ENCODE measurements at places on chromosomes 3 and 15.

GRCh38 chr3:126476166-126477060 is 722 bp upstream of the ZXDC start:
- DNase-seq = peak; percentile 71

DNA sequence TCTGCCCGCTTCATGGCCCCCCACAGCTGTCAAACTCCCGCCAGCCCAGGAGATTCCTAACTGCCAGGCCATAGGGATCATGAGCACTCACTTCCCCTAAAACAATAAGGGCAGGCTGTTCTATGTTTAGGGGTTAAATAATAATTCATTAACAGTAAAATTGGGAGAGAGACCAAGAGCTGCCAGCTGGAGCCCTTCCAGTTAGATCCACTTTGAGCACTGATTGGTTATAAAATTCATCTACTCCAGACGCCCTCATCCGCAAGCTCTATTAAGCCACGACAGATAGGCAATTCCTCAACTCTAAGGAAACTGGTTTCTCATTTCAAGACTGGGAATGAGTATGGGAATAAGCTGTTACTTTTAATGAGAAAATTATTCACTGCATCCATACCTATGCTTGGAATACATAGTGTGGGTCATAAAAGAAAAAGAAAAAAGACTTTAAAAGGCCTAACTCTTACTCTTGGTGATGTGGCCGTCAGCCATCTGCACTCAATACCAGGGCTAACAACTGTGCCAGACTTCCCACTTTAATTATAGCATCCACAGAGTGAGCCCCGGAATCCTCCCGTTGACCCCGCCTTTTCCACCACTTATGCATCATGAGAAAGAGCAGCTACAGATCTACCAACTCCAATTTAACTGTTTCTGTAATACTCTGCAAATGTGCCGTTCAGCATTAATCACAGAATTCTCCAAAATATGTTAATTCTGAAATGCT is 44.5 kb downstream of the IL17RD start:
- no peak for DNase-seq

GRCh38 chr3:125359700-125360099 is 15.4 kb downstream of the ZNF148 start:
- DNase-seq = no peak

- no peak for DNase-seq
Observed at GRCh38 chr3:14792691-14793121, 26.1 kb upstream of the FGD5 start.

GRCh38 chr3:155739154-155739553 is 5.7 kb downstream of the PLCH1 start:
- no peak for DNase-seq

- no peak for DNase-seq
Observed at GRCh38 chr15:69704229-69704628, 251.6 kb downstream of the RPLP1 start.

DNA sequence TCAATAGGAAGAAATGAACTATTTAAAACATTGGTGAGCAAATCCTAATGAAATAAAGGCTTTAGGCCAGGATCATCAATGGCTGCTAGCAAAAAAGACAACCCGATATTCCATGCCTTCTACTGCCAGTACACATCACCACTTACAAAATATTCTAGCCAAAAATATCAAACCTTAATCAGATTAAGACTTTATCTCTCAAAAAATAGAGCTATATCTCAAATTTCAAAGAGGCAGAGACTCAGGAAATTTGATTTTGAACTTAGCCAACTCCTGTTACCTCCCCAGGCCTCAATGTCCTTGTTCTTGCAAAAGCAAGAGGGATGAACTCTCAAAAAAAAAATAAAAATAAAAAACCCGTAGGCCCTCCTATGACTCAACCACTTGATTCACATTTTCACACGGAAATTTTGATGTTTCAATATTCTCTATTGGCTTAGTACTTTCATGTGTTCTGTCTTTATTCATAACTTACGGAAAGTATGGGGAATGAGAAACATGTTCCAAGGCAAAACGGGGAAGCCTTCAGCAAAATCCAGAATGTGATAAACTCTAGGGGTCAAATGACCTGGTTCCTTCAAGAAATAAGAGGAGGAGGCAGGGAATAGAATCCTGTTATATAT is 273.3 kb upstream of the ZPLD1 start:
- DNase-seq = no peak

DNA sequence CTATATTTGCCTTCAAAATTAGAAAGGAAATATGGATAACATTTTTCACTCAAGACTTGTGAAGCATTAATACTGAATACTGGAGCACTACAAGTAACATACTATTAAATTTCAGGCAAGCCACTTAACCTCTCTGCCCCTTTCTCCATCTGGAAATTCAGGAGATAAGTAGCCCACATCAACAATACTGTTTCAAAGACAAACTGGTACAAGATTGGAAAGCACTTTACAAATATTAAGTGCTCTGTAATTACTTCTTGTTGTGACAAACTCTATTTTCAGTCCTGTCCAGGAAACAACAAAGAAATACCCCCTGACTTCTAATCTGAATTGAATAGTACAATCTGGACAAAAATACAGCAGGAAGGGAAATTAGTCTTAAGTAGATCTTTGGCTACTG is 49.3 kb downstream of the TMEM212 start:
- DNase-seq = no peak

DNA sequence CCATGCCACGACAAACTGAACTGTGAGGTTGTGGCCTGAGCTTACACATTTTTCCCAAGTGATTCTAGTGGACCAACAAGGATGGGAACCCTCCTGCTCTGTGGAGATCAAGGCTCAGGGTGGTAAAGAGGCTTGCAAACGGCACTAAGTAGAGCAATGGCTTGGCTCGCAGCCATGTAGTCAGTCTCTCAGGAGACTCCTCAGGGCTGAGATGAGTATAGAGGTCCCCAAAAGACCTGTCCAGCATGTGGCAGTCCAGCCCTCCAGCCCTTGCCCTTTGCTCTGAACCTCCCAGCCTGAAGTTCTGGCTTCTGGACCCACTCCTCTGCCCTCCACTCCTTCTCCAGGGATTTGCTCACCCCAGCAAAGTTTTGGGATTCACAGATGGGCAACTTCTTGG is 8.3 kb upstream of the CAMP start:
- no peak for DNase-seq

DNA sequence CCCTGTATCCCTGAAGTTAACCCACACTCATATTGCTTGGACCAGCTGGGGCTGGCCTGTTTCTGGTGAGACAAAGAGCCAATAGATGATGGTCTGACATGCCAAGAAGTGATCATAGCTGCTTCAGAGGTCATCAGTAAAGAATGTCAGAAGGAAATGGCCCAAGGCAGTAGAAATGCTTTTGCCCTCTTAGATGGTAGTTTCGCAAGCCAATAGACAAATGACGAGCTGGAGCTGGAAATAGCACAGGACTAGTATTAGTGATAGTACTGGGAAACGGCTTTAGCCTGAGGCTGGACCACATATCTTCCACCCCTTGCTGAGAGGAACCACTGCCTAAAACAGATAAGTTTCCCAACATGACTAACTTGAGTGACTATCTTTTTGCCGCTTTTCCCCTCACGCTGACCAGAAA is 176.1 kb upstream of the THBS1 start:
- no peak for DNase-seq

GRCh38 chr3:79761441-79761840 is 6.4 kb downstream of the ROBO1 start:
- no peak for DNase-seq

- DNase-seq = no peak
Observed at GRCh38 chr3:159792070-159792469, 196.6 kb upstream of the IL12A start.

DNA sequence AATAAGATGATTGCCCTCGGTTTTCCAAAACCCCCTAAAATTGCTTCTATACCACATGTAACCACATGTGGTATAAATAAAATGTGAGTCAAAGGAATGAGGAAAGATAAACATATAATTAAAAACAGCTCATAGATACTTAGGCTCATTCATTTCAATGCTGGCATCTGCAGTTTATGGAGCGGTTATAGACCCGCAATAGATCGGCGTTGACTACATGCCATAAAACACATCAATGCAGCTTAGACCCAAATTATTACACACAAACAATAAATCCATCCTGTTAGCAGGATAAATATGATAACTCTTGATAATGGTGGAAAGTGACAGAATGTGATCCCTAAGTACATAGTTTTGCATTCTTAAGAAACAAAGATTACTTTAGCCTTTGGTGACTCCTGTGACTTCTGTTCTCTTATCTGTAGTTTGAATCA is 143.7 kb downstream of the NR2F2 start:
- no peak for DNase-seq

- DNase-seq = no peak
Observed at GRCh38 chr15:75145027-75145841, 56.4 kb upstream of the C15orf39 start.

- DNase-seq = no peak
Observed at GRCh38 chr3:62361824-62362223, 11.5 kb downstream of the FEZF2 start.

- DNase-seq = no peak
Observed at GRCh38 chr3:31247850-31248562, 284.7 kb upstream of the STT3B start.

DNA sequence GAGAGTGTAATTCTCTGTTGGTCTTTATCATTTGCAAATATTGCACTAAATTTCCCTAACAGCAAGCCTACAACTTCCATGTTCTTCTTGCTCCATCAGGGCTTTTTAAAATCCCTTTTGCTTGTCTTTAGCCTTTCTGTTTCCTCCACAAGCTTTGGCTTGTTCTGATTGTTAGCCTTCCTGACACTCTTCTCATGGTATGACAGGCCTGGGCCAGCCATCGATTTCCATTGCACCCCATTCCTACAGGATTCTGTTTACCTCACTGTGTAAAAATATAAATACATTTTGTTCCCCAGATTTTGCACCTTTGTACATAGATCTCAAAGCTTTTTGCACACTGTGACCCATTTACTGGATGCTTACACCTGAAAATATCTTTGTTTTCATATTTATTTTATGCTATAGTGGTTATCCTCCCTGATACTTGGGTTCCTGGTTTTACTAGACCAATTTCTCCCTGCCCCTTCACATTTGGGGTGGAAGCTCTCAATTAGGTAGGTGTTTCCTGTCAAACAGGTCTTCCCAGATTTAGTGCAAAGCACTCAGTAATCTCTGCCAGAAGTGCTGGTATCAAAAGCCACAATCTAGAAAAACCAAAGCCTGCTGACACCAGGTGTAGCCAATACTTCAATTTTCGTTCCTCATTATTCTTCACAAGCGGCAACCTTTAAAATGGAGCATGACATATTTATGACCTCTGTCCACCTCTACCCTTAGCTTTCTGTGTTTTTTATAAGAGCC is 57.9 kb upstream of the PPP2R3A start:
- DNase-seq = no peak

DNA sequence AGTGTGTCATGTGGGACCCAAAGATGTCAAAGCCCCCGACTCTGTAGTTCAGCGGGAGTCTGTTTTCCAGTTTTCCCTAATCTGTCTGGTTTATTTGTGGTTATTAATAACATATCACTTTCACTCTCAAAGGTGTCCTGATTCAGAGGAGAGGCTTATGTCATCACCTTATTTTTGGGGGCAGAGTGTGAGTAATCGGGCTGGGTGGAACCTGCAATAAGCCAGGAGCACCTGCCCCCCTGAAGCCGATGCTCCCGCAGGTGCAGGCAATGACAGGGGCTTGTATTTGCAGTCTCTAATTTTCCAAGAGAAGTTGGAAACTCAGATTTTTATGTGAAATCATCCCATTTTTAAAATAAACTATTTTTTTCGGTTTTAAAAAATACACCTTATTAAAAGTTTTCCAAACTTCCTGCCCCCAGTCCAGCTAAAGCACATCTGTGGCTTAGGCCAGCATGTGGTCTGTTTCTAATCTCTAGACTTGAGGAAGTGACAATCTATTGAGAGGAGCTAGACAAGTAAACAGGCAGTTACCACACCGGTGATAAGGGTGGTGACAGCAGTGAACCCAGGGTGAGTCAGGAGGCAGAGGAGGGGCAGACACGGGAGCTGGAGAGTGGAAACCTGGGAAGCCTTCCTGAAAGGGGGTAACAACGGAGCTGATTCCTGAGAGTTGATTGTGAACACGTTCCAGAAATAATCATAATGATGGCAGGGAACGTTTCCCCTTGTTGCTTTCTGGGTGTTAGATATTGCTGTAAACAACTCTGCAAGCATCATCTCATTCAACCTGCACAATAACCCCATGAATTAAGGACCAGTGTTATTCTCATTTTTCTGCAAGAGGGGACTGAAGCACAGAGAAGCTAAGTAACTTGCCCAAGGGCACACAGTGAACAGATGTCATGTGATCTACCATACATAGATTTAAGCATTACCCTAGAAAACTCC is 37.2 kb downstream of the BHLHE40 start:
- no peak for DNase-seq

DNA sequence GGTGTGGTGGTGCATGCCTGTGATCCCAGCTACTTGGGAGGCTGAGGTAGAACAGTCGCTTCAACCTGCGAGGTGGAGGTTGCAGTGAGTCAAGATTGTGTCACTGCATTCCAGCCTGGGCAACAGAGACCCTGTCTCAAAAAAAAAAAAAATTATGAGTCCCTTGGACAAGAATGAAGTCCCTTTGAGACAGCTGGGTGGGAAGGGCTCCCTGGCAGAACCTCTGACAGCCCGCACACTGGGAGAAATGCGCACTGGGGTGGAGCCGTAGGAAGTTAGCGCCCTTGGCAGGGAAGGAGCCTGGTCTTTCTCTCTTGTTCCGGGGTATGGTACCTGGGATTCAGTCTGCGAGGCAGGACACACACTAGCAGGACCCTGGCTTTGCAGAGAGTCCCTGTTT is 51.4 kb downstream of the SLC30A4 start:
- no peak for DNase-seq

DNA sequence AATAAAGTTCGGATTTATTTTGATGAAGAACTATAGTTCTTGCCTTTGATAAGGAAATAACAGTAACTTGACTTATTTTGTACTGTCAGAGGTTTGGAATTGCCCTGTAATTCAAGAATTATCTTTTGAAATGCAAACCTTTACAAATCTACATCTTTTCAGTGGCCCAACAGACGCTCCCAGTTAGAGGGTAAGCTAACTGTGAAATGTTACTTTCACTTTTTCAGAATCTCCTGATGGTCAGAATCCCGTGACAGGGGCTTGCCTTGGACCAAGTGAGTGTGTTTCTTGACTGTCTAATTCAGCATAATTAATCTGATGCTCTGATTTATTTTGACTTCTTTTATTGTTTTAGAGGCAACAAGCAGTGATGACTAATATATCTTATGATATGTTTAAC is 262.5 kb downstream of the PLOD2 start:
- no peak for DNase-seq

DNA sequence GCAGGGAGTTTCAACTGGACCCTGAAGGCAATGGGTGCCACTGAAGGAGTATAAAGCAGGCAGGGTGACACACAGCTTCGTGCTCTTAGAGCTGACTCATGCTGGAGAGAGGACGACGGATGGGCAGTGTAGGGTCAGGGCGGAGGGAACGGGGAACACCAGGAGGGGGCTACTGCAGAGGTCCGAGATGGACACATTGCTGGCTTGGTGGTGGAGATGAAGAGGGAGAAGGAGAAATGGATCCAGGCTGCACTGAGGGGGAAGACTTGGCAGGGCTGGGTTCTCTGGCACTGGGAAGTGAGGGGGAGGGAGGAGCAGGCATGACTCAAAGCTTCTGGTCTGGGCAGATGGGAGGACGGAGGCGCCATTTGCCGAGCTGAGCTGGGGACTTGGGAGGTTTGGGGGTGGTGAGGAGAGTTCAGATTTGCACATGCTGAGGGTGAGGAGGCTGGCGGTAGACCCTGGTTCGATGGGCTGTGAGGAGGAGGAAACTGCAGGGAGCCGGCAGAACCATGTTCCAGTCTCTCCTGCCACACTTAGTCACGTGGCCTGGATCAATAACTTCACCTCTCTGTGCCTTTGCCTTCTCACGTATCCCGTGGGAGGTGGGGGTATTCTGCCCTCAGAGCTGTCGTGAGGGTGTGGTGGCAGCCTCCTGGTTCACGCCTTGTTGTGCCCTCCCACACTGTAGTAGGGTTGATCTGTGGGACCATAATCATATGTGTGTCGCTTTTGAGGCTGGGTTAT is 4.6 kb upstream of the KCTD6 start:
- peak; percentile 44 for DNase-seq

All from left hindlimb (tissue), 1 donor.